Omental fat pad (tissue), 4 donors: ENCODE measurements at places on chromosomes 5 and 9.

GRCh38 chr9:98869866-98870265, 62.4 kb downstream of the GALNT12 start:
- DNase-seq = no peak

DNA sequence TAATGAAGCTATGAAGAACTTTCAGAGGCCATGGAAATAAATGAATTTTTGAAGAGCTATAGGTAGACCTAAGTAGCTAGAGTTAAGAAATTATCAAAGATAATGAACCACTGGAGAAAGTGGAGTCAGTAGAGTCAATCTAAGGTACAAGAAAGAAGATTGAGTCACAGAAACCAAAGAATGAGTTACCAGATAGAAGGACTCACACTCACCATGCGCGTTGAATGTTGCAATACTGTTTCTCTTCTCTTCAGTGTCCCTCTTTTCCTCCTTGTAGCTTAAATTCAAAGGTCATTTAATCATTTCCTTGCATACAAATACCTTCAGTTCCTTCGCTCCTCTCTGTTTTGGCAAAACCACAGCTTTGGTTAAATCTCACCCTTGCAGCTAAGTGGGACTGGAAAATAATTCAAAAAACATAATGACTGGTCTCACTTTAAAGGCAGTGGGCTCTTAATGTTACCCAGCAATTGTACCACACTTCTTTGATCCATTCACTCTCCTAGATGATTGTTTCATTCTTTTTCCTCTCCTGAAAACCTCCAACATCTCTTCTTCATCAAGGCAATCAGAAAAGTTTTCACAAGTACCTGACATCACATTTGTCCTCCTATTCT, 58.3 kb downstream of the NIPBL start:
- DNase-seq = no peak

DNA sequence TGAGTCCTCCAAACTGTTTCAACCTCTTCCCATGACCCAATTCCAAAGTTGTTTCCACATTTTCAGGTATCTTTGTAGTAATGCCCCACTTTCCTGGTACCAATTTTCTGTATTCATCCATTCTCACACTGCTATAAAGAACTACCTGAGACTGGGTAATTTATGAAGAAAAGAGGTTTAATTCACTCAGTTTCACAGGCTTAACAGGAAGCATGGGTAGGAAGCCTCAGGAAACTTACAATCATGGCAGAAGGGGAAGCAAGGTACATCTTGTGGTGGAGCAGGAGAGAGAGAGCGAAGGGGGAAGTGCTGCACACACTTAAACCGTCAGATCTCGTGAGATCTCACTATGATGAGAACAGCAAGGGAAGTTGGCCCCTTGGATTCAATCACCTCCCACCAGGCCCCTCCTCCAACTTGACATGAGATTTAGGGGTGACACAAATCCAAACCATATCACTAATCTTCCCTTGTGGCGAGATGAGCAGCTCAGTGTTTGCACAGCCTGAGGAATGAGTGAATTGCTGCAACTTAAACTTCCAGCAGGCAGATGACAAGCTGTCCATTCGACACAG, 42.9 kb downstream of the TRIP13 start:
- no peak for DNase-seq

DNA sequence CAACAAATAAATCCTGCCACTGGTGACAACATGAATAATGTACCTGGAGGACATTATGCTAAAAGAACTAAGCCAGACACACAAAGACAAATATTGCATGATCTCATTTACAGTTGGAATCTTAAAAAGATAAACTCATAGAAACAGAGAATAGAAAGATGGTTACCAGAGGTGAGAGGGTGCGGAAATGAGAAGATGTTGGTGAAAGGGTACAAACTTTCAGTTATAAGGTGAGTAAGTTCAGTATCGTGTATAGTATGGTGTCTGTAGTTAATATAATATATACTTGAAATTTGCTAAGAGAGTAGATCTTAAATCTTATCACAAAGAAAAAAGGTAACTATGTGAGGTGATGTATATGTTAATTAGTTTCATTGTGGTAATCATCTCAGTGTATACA, 63.3 kb downstream of the PRRC1 start:
- no peak for DNase-seq

- DNase-seq = no peak
These were observed 49.9 kb upstream of the GARNL3 start for GRCh38 chr9:127214421-127215267.

- DNase-seq = no peak
These were observed 9.3 kb downstream of the OBP2B start for GRCh38 chr9:133199648-133200321.

DNA sequence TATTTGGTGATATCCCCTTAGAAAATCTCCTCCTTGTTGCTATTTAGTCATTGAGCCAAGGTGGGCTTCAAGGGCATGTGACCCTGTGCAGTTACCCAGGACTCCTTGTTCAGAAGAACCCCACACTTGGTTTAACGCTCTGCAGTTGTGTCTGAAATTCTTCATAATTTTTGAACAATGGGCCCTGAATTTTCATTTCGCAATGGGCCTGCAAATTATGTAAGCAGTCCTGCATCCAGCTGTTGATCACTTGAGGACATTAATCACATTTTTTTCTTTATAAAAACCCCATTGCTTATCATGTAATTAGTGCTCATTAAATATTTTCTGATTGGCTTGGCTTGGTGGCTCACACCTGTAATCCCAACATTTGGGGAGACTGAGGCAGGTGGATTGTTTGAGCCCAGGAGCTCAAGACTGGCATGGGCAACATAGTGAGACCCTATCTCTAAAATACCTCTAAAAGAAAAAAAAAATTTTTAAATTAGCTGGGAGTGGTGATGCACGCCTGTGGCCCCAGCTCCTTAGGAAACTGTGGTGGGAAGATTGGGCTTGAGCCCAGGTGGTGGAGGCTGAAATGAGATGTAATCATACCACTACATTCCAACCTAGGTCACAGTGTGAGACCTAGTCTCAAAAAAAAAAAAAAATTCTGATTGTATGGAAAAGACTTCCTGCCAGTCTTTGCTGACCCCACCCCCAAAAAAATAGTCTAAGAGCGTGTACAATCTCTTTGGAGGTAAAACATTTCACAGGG, 194.2 kb upstream of the HAPLN1 start:
- DNase-seq = no peak

DNA sequence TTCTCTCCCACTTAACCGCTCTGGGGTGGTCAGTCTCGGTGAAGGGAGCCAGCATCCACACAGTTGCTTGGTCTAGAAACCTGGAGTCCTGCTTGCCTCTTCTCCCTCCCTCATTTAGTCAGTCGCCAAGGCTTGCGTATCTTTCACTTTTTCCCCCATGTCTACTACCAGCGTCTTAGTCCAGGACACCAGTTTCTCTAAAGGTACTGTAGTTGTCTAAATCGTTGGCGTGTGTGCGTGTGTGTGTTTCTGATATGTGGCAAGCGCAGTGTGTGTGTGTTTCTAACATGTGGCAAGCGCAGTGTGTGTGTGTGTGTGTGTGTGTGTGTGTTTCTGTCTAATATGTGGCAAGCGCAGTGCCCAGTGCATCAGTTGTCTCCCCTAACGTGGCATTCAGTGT, 641 bp downstream of the ATP6V1G1 start:
- DNase-seq = no peak

GRCh38 chr9:92180669-92181181, 65.5 kb upstream of the SPTLC1 start:
- DNase-seq = no peak

- DNase-seq = no peak
These were observed 781 bp downstream of the ST6GALNAC4 start for GRCh38 chr9:127915801-127916719.

DNA sequence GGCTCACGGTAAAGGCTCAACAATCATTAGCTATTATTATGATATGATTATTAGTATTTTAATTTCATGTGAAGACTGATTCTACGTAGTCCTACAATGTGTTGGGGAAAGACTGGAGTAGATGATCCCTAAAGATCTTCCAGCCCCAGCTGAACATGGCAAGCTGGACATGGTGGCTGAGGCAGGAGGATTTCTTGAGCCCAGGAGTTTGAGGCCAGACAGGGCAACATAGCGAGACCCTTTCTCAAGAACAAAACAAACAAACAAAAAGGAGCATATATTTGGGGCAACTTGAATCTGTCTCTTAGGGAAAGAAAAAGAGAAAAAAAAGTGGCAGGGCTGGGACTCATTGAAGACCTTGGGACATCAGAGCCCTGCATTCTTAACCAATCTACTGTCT, 16.2 kb upstream of the FAT2 start:
- no peak for DNase-seq

GRCh38 chr5:55576661-55577060, 41.9 kb upstream of the PLPP1 start:
- no peak for DNase-seq

DNA sequence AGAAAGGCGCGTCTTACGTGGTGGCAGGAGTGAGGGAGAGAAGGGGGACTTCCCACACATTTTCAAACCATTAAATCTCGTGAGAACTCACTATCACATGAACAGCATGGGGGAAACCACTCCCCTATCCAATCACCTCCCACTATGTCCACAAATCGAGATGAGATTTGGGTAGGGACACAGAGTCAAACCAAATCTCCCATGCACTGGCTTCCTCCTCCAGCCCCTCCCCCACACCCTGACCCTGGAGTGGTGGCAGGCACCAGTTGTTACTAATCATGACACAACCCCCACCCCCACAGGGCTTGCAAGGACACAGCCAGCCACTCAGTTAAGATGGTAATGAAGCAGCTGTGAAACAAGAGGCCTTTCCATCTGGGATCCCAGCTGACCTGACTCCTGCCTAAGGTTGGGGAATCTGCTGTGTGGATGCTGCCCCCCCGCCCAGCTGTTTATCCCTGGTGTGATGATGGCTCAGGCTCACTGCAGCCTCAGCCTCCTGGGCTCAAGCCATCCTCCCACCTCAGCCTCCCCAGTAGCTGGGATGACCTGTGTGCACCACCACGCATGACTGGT, 57.1 kb upstream of the FUBP3 start:
- no peak for DNase-seq

DNA sequence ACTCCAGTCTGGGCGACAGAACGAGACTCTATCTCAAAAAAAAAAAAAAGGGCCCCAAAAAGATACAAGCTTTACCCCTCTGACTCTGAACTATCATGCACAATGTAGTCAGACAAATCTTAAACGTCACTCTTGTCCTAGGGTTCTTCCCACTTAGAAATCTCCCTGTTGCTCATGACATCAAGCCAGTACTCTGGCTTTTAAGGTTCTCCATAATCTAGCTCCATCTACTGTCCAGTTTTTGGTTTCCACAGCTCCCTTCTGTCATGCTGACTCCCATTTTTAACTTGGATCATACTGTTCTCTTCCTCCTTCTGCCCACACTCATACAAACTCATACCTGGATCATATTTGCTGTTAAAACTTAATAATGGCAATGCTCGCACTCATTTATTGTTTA, 156.7 kb upstream of the TLX3 start:
- DNase-seq = no peak

GRCh38 chr9:79120941-79121340, 450.8 kb upstream of the TLE4 start:
- no peak for DNase-seq

DNA sequence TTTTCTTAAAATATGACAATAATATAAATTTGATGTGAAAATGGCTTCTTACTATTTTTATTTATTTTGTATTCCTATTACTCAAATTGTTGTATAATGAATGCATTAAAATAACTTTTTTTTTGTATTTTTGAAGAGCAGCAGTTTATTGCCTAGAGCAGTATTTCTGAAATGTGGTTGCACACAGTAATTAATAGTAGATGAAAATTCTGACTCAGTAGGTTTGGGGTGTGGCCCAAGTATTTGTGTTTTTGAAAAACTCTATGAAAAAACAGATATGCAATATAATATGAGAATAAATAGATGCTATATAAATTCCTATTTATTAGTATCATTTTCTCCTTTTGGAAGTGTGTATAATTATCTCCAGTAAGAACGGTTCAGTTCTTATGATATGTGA, 2225.3 kb upstream of the C9orf72 start:
- DNase-seq = no peak

- no peak for DNase-seq
These were observed 8.6 kb upstream of the PRRC2B start for GRCh38 chr9:131385296-131385695.

DNA sequence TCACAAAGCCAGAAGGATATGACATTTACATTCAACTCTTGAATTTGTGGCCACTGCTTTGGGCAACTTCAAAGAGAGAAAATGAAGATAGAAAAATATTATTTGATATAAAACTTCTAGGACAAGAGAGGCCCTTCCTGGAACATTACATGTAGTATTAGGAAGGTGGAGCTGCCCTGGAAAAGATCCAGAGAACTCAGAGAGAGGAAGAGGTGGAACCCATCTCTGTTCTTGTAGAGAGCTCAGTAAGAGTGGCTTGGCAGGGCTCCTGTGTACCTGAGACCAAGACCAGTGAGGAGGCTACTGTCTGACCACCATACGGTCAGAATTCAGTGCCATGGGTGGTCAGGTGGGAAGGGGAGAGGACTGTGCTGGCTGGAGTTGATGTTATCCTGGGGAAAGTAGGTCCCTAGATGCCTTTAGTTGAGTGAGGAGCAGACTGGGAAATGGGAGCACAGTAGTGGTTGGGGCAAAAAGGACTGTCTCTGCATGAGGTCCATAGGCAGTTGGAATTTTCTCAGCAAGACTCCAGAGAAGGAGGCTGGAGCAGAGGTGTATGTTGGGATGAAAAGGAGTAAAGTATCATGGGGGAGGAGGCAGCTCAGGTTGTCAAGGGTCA, 7.6 kb downstream of the TGFBI start:
- DNase-seq = no peak

GRCh38 chr5:93850311-93850710, 108.9 kb upstream of the POU5F2 start:
- DNase-seq = no peak

DNA sequence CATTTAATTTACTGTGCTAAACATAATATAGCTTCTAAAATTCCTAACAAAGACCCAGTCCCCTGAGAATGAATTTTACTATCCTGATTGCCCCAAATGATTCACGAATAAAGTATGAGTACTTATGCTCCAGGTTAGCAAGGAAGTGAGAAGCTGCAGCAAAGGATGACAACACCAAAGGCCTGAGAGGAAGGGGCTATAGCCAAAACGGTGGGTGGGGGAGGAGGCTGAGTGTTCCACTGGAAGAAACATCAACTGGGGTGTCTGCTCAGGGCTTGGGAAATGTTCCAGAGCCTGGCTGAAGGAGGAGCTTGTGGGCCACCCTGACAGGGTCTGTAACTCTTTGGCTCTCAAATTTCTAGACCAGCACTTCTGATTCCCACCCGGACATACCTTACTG, 157.3 kb downstream of the ADAMTS12 start:
- DNase-seq = no peak

DNA sequence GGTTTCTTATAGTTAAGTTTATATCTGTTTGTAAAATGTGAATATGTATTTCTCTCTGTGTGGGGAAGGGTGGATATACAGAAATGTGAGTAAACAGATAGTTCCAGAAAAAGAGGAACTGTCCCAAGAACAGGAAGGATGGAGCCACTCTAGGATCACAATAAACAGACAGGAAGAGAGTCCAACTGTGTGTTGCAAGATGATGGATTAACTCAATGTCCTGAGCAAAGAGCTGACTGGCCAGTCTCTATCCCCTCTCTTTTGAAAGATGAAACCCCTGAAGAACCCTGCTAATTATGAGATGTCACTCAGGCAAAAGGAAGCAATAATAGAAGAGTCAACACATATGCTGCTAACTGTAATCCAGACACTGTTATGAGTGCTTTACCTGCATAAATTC, 202.7 kb downstream of the SEMA6A start:
- no peak for DNase-seq
